Left ventricle myocardium inferior (tissue), 1 donor: ENCODE measurements at places on chromosomes 16 and 17. TPM values are rescaled to one million over a fixed set of nuclear protein-coding genes. Genes with fewer than 3 reads are reported as not detected.

DNA sequence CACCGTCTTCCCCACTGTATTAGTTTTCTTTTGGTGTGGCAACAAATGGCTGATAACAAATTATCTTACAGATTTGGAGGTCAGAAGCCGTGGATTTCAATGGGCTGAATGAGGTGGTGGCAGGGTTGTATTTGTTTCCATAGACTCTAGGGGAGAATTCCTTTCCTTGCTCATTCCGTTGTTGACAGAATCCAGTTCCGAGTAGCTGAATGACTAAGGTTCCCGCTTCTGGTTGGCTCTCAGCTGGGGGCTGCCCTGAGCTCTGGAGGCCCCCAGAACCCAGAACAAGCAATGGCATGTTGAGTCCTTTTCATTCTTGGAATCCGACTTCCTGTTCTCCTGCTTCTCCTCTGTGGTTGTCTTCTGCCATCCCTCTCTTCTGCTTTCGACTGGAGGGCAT lies 280.4 kb downstream of the SNX29 start:
- no peak for DNase-seq

GRCh38 chr16:28084209-28084608 lies 20.7 kb upstream of the GSG1L start:
- DNase-seq, result no peak

- DNase-seq, result no peak
These were observed 17.6 kb downstream of the EPOP start for GRCh38 chr17:38656959-38657823.

DNA sequence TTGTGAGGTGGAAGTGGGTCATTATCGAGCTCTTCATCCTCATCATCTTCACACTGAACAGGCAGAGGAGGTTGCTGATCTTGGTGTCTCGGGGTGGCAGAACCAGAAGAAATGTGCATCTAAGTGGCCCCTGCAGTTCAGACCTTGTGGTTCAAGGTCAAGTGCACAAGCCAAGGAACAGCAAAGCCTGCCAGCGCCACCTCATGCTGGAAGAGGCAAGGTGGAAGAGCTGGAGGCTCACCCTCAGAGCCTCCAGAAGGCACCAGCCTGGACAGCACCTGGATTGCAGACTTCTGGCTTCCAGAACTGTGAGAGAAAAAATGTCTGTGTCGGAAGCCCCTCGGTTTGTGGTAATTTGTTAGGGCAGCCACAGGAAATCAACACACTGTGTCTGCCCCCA lies 32.7 kb downstream of the IFT140 start:
- no peak for DNase-seq

DNA sequence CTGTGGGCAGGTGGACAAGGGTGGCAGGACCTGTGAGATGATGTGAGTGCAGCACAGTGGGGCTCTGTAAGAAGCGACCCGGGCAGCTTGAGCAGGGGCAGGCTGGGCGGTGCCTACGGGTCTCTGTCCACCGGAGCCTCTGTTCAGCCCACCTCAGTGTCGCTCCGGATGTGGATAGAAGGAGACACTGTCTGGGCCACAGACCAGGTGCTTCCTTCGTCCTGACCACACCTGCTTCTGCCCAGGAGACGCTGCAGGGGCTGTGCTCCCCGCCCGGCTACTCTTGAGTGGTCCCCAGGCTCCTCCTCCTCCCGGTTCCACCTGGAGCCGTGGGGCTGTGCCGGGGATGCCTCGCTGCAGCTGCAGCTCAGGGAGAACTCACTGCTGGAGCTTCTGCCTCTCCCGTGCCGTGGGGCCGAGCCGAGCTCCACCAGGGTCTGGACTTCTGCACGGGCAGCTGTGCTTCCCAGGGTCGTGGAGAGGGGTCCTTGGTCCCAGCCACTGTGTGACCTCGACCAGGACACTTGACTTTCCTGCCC lies 21.5 kb downstream of the METRNL start:
- no peak for DNase-seq

DNA sequence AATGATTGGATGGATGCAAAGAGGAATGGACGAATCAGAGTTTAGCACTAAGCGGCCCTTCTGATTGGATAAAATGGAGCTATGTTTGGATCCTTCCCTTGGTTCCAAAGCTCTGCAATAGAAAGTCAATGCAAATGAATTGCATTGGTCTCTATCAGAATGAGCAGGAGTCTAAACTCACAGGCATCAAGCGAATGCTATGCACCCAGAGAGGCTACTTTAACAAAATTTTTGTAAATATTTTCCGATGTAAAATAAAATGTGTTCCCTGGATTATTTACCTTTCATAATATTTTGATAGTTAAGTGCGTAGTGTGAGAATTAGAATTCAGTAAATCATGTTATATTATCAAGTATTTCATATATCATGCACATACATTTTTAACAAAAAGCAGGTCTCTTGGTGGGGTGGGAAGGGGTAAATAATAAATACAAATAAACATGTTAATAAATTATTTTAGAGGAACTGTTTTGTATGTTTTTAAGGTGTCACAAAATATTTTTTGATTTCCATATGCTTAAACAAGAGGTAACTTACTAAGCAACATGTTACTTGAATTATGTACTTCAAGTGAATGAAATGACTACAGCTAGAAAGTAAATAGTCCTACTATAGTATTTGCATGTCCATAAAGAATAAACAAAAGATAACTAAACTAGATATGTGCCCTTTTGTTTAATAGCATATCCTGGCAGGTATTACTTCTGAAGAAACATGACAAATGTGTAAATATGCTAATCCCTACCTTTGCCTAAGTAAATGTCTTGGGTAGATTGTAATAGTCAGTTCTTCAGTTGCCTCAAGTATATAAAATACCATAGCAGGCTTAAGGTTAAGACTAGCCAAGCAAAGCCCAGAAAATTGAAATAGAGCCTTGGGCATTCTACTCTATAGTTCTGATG lies 4.4 kb upstream of the UNK start:
- no peak for DNase-seq

- no peak for DNase-seq
These were observed 30.1 kb downstream of the VPS35 start for GRCh38 chr16:46658925-46659324.

DNA sequence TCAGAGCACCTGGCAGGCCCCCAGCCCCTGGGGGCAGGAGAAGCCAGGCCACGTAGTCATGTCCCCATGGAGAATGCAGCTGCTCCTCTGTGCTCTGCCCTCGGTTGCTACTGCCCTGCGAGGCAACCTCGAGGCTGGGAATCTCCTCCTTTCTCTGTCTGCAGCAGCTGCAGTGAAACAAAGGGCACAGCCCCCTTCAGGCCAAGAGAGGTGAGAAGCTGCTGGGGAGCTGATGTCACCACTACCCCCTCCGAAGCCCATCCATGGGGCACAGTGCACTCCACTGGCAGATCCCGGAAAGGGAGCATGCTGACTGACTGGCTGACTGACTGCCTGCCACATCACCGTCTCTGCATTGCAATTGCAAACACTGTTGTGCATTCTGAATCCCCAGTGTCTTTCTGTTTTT lies 103.7 kb downstream of the GRIN2A start:
- no peak for DNase-seq

DNA sequence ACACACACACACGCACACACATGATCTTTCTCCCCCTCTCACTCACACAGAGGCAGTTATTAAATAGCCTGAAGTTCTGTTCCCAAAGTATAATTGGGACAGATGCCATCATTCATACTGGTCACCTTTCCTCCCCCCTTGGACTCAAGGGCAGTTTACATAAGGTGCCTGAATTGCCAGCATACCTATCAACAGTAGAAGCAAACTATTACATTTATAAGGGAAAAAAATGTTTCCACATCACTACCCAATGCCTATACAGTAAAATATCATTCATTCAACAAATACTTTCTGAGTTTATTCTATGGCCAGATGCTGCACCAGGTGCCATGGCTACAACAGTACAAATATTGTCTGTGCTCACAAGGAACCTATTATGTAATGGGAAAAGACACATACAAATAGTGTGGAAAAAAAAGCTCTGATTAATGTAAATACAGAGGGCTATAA lies 6.3 kb downstream of the CNTD1 start:
- DNase-seq, result no peak

The DHRS7C gene
- total RNA-seq, result 3.1 TPM

The IGF2BP1 gene
- not detected for total RNA-seq

The MAP2K6 gene
- total RNA-seq, result 2.0 TPM

The ZNF688 gene
- 10.8 TPM for total RNA-seq

The P2RX1 gene
- total RNA-seq, result 0.55 TPM

The NCBP3 gene
- 18.2 TPM for total RNA-seq

The PRSS33 gene
- total RNA-seq, result not detected
